Hematopoietic multipotent progenitor cell treated with erythropoietin and hydrocortisone succinate and interleukin-3 and kit ligand, for 15 days (in vitro differentiated cells): ENCODE measurements at places on chromosomes 13 and 19.

GRCh38 chr19:23415561-23416191, 20.4 kb upstream of the ZNF91 start:
- DNase-seq = no peak

DNA sequence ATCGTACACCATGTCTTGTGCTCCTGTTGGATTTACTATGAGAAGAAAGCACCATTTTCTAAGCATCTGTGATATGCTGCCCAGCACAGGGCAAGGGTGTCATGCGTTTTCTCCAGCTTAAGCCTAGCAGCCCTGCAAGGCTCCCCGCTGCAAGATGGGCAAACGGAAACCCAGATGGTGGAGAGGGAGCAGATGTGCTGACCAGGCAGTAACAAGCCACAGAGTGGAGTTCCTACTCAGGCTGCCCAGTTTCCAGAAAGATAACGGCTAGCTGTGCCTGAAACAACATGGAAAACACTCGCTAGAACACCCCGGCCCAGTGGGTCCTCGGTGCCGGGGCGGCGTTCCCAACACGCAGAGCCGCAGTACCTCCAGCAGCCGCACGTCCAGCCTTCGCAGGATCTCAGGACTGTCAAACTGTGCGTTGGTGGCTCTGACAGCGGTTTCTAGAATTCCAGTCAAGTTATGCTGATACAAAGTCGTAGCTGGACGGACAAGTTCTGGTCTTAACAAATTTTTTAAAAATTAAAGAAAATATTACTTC, 68.4 kb downstream of the TUBGCP3 start:
- no peak for DNase-seq

- no peak for DNase-seq
These were observed 30.9 kb downstream of the FAM216B start for GRCh38 chr13:42812316-42812715.

DNA sequence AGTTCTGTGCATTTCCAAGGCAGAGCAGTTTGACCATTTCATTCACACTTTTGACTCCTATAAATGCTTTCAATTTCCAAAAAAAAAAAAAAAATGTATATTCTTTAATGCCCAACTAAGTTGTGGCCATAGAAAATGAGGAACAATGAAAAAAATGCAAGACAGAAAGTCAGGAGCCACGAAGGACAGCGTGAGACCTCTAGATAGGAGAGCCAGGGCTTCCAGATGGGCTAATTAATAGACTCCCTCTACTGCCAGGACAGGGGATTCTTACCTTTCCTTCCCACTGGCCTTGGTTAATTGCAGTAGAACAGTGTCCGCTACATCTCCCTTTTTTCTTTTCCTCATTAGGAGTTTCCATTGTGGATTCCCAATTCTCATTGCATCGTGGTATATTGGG, 8.6 kb downstream of the FPR3 start:
- no peak for DNase-seq
